ENCODE measurements at places on chromosomes 7 and 10.

GRCh38 chr10:97226398-97226797, 40.6 kb upstream of the SLIT1 start:
- DNase-seq, result no peak

DNA sequence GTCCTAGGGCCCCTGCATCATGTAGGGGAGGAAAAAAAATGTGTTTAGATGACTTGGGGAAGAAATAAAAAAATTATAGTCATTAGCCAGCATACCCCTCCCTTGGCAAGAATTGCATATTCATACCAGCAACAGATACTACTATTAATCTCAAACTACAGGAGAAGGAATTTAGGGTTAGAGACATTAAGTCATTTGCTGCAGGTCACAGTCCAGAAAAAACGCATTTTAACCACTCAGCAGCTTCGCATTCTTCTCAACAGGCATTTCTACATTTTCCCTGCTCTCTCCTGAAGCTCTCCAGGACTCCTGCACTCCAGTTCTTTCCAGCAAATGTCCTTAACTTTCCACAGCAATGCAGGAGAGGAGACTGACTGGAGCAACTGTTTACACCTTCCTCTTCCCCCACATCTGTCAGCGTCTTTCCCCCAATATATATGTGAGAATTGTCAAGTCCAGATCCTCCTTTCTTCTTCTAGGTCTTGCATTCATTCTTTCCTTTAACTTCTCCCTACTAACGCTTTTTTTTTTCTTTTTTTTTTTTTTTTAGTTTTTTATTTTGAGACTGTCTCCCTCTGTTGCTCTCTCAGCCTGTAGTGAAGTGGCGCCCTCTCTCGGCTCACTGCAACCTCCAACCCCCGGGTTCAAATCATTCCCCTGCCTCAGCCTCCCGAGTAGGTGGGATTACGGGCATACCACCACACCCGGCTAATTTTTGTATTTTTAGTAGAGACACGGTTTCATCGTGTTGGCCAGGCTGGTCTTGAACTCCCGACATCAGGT, 35.6 kb downstream of the PRPS1L1 start:
- DNase-seq, result no peak

DNA sequence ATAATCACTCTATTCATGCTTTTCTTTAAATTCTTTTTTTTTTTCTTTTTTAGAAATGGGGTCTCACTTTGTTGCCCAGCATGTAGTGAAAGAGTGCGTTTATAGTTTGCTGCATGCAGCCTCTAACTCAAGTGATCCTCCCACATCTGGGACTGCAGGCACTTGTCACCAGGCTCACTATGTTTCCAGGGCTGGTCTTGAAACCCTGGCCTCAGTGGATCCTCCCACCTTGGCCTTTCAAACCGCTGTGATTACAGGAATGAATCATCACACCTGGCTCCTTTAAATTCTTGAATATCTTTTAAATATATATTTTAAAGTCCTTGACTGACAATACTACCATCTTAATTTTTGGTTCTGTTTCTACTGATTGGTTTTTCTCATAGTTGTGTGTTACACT, 591.6 kb upstream of the KCND2 start:
- DNase-seq, result no peak

DNA sequence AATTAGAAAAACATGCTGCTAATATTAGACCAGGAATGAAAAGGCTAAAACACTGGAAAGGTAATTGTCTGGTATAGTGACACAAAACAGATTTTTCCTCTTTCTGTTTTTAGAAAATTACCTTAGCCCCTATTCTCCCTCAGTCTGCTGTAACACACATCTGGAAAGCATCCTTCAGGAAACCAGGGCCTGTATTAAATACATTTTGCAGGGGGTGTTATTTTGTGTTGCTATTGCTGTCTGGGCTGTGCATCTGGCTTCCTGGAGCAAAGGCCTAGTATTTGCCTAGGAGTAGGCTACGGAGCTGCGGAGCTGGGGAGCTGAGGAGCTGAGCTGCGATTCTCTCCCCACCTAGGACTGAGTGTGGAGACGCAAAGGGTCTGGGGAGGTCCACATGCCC, 169.3 kb downstream of the GFRA1 start:
- no peak for DNase-seq

GRCh38 chr10:79444199-79445119, 965 bp downstream of the ZCCHC24 start:
- DNase-seq, result peak; percentile 41

GRCh38 chr10:93458821-93459257, 23.3 kb downstream of the MYOF start:
- no peak for DNase-seq

DNA sequence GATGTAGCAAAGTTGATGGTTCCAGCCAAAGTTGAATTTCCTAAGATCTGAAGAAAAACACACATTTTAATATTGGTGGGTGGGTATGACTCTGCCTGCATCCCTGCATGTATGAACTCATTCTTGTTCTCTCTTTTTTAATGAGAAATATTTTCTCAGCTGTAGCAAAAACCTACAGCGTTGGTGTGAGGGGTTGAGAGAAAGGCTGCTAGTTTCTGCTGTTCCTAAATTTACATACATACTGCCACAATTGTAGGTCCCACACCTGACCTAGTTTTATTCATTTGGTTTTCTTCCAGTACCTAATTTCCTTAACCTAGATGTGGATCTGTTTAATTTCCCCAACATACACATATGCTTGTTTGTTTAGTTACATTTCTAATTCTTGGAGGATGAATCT, 4.6 kb downstream of the AGFG2 start:
- no peak for DNase-seq

DNA sequence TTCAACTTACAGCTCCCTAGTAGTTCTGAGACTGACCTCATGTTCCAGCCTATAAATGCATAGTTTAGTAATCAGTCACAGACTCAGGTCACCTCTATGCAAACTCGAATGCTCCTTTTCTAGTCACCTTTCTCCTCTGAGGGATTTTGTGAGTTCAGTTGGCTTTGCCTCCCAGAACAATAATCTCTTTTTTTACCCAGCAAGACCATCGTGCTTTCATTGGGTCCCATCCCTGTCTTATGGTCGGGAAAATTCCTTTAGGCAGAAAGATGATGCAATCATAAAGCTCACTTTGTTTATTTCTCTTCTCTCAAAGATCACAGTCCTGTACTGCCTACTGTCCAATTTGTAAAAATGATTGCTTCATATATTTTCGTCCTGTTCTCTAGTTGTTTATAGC, 38.4 kb downstream of the TWIST1 start:
- DNase-seq, result no peak

- DNase-seq, result no peak
Observed at GRCh38 chr7:102029616-102030015, 212.2 kb downstream of the CUX1 start.

GRCh38 chr10:119597405-119598186, 832 bp upstream of the TIAL1 start:
- DNase-seq, result no peak

DNA sequence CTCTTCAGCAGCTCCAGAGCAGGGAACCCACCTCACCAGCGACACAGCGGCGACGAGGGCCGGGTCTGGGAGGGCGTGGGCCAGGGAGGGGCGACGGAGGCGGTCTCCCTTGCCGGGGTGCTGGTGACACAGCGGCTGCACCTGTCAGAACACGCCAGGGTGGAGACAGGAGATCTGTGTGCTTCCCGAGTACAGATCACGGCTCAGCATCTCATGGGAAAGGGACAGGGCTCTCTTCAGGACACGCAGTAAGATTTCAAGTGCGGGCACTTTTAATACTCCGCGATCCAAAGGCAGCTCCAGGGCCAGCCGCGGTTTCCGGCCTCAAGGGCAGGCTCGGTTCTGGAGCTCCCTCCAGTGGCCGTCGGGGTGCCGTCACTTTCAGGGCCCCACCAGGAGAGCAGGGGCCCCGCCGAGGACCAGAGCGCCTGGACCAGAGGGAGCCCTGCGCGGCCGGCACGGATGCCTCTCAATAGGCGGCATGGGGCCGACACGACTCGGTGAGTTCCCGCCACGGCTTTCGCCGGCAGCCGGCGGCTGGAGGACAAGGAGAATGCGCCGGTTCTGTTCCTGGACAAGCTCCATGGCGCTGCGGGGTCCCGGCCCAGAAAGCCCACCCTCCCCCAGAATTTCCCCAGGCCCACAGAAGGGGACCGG, 21.4 kb downstream of the GPR146 start:
- peak; percentile 67 for DNase-seq

DNA sequence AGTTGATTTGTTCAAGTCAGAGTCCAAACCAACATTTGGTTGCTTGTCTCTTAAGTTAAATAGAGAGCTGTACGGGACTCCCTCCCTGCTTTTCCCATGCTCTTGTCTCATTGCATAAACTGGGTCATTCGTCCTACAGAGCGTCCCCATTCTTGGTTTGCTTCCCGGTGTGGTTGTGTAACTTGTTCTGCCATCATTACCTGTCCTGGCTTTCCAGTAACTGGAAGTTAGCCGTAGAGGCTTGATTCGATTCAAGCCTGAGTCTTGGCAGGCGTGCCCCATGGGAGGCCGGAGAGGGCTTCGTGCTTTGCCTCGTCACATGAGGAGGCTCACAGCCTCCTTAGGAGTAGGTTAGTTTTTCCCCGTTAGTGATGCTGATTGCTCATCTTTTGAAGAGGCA, 40.2 kb downstream of the FBH1 start:
- DNase-seq, result no peak

DNA sequence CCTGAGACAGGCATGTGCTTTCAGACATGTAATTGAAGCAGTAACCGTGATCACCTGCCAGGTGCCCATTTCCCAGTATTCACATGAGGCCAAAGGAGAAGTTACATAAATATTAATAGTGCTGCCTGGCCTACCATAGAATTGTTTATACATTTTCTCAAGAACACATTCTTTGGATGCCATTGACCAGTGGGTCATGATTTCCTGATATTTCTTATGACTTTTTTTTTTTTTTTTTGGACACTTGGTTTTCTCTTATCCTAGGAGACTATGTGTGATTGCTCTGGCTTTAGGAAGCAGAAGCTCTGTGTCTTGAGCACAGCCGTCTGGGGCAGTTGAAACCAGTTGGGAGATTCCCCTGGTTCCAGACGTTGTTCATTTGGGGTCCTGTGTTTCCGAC, 143.9 kb upstream of the NPS start:
- no peak for DNase-seq

DNA sequence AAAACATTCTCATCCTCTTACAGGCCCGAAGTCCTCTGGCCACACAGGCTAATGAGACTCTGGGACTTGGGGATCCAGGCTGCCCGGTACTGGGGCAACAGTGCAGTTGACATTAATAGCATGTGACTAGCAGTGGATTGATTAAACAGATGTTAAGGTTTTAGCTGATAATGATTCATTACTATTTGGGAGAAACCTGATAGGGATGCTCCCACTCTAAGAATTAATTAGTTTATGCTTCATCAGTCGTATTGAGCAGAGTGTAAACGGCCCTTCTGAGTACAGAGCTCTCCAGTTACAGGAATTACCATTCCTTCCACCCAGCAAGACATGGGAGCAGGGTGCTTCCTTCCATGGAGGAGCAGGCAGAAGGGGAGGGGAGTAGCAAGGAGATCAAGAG, 82.7 kb downstream of the RPS24 start:
- no peak for DNase-seq

- no peak for DNase-seq
Observed at GRCh38 chr7:37987732-37988131, 67.3 kb downstream of the EPDR1 start.

DNA sequence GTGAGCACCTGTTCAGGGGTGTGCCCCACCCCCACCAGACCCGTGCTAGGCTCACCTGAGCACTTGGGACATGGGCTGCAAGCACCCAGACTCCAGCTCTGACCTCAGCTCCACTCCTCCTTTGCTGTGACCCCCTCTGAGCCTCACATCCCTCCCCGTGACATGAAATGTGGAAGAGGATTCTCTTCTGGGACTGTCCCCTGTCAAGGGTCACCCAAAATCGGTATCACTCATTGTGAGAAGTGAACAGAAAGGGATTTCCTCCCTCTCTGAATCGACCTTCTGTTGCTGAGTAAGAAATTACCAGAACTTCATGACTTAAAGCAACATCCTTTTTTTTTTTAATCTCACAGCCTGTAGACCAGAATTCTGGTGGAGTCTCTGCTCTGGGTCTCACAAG, 6.2 kb upstream of the CHST15 start:
- DNase-seq, result no peak

DNA sequence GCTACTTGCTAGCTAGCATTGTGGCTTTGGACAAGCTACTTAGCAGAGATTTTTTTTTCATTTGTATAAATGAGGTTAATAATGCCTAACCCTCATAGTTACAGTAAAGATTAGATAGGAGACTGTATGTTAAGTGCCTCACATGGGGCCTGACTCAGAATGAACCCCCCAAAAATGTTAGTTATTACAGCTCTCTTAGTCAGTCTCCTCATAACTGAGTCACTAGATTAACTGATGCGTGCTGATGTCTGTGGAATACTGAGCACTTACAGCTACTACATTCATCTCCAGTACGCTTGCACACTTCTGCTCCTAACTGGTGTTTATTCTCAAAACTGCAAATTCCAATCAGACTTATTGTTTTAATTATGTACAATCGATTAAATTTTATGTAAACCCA, 315.3 kb downstream of the SNX13 start:
- DNase-seq, result no peak

GRCh38 chr7:40455485-40455884, 320.7 kb downstream of the SUGCT start:
- no peak for DNase-seq

GRCh38 chr10:114044247-114045135, 825 bp downstream of the ADRB1 start:
- no peak for DNase-seq

- DNase-seq, result no peak
Observed at GRCh38 chr10:1274111-1274661, 218.0 kb downstream of the WDR37 start.

DNA sequence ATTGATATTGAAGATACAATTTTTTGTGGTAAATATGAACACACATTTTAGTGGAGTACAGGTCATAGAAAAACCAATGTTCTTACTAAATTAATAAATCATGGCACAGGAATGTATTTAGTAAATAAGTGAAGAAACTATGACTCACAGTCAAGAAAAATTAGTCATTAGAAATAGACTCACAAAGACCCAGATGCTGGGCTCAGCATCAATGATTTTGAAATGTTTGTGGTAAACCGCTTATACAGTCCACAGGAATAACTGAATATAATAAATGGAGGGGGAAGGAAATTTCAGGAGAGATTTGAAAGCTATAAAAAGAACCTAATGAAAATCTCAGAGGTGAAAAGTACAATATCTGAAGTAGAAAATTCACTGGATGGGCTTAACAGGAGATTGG, 138.3 kb upstream of the ADCY1 start:
- DNase-seq, result no peak

DNA sequence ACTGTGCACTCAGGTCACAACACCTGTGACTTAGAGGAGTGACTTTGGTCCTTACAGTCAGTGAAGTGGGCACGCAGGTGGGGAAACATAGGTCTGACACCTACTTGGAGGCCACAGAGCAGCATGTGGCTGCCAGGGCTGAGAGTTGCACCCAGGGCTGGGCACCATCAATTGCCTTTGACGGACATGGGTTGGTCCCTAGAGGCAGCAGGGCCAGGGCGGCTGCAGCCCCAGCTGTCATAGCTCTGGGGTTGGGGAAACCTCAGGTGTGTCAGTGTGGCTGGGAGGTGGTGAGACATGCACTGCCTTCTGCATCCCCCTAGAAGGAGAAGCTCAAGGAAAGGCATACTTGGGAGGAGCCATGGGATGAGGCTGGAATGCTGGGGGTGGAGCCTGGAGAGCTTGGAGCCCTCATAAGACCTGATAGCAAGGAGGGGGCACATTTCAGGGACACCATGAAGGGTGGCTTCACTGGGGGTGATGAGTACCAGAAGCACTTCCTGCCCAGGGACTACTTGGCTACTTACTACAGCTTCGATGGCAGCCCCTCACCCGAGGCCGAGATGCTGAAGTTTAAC, at the start of gene INMT:
TSS of gene INMT (plus strand) at position 440 of the 578 bp plus-strand sequence. CDS start at position 456, 16 bp downstream.
- DNase-seq, result no peak
